A549 treated with AZD2906 at 1 μM for 4 hours (cell line): ENCODE measurements at places on chromosomes 2 and 18. TPM values are rescaled to one million over a fixed set of nuclear protein-coding genes. Genes with fewer than 3 reads are reported as not detected.

AGXT gene
- total RNA-seq, result not detected in 5 replicates

SLC16A14 gene
- 0.64 to 1.1 TPM (median 0.83 TPM) in 5 replicates for total RNA-seq

UGT1A3 gene
- 0.05 to 0.09 TPM (median 0.07 TPM) in 4 of 5 replicates, not detected in the other for total RNA-seq

ERBB4 gene
- 0.01 TPM in 1 of 5 replicates, not detected in the others for total RNA-seq

CHMP1B gene
- 37.8 to 48.3 TPM (median 41.8 TPM) in 5 replicates for total RNA-seq

IL36RN gene
- total RNA-seq, result 0.02 to 0.11 TPM (median 0.02 TPM) in 3 of 5 replicates, not detected in the others

PSMA8 gene
- total RNA-seq, result not detected in 5 replicates

ABCG8 gene
- not detected in 5 replicates for total RNA-seq

EML6 gene
- total RNA-seq, result 1.3 to 1.5 TPM (median 1.4 TPM) in 5 replicates

LOXL3 gene
- 0.31 to 0.60 TPM (median 0.49 TPM) in 5 replicates for total RNA-seq

ADAM23 gene
- total RNA-seq, result 8.4 to 10.3 TPM (median 9.1 TPM) in 5 replicates

ATP5MC3 gene
- 374 to 506 TPM (median 495 TPM) in 5 replicates for total RNA-seq

C2orf80 gene
- not detected in 5 replicates for total RNA-seq
